SHP77 treated with DMSO at 0.1 percent for 48 hours (cell line): ENCODE measurements at places on chromosomes 5 and 9.

DNA sequence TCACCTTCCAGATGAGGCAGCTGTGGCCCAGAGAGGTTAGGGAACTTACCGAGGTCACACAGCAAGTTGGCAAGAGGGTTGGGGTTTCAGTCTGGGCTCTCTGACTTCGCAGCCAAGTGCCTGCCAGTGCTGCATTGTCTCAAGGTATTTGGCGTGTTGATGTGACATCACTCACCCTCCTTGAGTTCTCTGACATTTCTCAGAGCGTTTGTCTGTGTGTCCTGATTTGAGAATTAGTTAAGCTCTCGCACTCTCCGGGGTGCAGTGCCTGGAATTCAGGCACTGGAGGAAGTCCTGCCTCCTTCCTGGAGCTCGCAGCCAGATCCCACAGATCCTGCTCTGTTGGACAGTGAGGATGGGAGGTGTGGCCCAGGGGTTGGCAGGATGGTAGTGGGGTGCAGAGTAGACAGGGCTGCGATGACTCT is 25.7 kb downstream of the WWC1 start:
- no peak for DNase-seq

- no peak for DNase-seq
Observed at GRCh38 chr5:40552981-40553380, 126.7 kb upstream of the PTGER4 start.

DNA sequence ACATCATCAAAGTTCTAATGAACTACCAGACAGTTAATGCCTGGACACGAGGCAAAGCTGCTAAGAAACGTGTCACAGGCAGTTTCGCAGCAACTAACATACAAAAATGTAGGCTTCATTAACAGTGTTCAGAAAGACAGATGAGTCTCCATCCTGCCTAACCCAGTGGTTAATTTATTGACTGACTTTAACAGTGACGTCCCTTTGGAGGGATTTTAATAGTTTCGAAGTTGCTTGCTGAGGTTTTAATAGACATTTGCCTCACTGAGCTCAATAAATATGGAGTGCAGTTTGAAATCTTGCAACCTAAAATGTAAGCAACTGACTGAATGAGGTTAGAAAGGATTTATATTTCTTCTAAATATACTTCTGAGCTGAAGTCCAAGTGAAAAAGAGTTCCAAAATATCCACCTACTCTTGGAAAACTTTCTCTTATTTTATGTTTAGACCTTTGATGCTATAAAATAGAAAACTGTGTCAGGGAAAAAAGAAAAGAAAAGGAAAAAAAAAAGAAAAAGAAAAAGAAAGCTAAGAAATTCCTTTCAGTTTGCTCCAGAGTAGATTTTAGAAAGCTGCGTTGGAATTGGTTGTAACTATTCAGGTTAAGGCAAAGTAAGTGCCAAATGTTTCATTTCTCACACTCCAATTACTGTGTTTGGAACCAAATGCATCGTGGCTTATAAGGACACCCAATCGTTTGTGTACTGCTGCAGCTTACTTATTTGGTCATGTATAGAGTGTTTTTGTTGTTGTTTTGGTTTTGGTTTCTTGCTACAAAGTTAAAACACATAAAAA is 2016.6 kb downstream of the MAT2B start:
- no peak for DNase-seq

- DNase-seq: no peak
Observed at GRCh38 chr5:178314061-178314660, 81.6 kb upstream of the PHYKPL start.

DNA sequence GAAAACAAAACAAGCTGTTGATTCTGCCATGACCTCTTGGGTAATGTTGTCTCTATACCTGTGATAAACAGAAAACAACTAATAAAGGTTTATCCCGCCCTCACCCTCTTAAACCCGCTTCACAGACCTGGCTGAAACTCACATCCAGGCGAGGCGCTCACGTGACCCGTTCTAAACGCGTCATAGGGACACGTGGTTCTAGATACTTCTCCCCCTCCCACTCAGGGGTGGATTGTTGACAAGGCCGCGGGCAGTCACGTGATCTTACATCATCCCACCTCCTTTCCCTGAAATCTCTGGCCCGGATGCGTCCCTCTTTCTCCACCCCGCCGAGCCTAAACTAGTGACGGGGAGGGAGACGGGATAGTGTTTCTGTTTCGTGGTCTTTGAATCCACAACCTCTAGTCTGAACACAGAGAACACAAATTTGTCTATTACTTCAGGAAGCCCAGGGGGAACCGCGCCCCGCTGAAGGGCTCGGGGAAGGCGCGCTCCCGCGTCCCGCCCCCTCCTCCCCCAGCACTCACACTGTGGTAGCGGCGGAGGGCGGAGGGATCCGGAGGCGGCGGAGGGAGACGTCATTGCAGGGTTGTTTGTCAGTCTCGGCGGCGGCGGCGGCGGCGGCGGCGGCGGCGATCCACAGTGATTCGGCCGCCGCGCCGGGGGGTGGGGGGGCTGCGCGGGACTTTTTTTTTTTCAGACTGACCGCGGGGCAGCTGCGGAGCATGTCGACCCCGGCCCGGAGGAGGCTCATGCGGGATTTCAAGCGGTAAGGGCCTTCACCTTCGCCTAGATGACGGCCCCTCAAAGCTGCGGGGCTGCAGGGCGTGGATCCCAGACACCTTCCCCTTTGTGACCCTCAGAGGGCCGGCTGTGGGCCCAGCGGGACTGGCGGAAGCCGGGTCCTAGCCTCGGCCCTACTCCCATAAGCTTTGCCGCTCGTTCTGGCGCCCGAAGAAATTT is at the start of gene UBE2B:
Gene UBE2B, plus strand, starts transcription at position 699 of the 963 bp plus-strand sequence. Its CDS starts 27 bp downstream, at position 726.
- peak; percentile 96 for DNase-seq

DNA sequence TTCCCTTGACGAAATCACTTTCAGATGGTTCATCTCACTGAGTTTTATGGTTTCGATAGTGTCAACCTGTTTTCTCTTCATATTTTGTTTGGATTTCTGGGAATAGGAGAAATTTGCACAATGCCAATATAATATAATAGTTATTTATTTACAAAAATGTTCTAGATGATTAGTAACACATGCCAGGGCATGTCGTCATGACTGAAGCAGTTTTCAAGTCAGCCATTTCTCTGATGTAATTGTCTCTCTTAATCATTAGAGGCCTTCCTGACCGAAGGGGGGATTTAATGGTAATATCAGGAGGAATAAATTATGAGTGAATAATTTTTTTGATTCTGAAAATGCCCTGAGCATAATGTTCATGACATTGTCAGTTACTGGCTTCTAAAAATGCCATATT is 246.5 kb upstream of the ATP10B start:
- DNase-seq: no peak

DNA sequence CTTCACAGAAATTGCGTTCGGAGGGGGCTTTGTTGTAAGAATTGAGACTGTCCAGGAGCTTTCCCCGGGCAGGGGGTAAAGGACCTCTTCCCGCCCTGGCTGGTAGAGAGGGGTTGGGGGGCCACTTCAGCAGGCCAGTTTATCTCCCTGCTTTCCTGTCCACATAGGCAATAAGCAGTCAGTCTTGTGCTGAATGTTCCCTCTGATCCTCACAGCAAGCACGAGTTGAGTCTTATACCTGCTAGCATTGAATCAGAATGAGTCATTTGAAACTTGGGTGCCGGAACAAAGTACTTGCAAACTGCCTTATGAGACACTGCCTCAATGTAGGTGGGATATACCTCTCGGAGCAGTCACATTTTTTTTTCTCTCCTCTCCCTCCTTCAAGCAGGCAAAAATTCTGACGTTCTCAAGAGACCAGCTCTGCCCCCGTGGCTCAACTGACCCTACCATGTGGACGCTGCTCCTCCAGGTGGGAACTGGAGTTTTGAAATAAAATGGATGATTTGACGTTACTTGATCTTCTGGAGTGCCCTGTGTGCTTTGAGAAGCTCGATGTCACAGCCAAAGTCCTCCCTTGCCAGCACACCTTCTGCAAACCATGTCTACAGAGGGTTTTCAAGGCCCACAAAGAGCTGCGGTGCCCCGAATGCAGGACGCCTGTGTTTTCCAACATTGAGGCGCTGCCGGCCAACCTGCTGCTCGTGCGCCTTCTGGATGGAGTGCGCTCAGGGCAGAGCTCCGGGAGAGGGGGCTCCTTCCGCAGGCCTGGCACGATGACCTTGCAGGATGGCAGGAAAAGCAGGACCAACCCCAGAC is 1.3 kb downstream of the SH3RF2 start:
- DNase-seq: no peak

GRCh38 chr9:100014846-100015245 is 84.0 kb downstream of the ERP44 start:
- DNase-seq: no peak

DNA sequence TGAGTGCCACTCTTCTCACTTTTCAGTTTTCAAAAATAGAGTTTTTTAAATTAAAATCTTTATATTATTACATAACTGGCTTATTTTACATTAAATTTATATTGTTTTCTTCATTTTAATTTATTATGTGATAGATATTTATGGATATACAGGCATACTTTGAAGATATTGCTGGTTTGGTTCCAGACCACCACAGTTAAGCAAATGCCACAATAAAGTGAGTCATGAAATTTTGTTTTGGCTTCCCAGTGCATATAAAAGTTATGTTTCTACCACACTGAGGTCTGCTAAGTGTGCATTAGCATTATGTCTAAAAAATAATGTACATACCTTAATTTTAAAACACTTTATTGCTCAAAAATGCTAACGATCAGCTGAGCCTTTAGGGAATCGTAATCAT is 47.4 kb downstream of the NDUFS4 start:
- no peak for DNase-seq

- no peak for DNase-seq
Observed at GRCh38 chr5:143985832-143986515, 174.0 kb downstream of the HMHB1 start.

GRCh38 chr9:130301483-130302286 is 36.1 kb downstream of the HMCN2 start:
- DNase-seq: no peak

DNA sequence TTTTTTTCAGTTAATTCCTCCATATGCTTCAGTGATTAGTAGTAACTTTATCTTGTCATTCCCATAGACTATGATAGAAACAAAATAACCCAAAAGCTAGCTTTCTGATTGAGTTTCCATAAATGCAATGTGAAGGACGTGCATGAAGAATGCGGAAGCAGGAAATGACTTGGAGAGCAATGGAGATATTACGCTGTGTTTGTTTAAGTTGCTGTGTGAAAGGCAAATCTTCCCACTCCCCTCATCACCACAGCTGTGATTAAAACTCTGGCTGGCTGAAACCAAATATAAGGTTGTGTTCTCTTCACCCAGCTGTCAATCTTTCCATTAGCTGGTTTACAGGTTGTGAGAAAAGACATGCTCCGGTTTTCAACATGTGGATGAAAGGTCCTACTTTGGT is 83.9 kb downstream of the NR2F1-AS1 start:
- DNase-seq: no peak

DNA sequence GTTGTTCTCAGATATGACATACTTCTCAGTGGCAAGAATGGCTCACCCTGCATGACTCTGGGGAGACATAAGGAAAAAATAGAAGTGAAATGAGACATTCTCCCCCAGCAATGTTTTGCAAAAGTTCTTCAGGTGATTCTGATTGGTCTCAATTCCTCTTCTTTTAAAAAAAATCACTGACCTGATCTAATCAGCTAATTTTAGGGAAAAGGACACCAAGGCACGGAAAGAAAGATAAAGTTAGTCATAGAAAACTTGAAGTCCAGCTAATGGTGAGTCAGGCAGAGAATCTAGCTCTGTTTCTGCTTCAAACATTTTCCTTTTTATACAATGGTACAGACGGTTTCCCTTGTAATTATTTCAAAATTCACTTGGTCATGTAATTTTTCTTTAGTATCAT is 1018.9 kb upstream of the ARRDC3 start:
- DNase-seq: no peak

GRCh38 chr9:88567870-88568269 is 32.9 kb downstream of the NXNL2 start:
- no peak for DNase-seq

DNA sequence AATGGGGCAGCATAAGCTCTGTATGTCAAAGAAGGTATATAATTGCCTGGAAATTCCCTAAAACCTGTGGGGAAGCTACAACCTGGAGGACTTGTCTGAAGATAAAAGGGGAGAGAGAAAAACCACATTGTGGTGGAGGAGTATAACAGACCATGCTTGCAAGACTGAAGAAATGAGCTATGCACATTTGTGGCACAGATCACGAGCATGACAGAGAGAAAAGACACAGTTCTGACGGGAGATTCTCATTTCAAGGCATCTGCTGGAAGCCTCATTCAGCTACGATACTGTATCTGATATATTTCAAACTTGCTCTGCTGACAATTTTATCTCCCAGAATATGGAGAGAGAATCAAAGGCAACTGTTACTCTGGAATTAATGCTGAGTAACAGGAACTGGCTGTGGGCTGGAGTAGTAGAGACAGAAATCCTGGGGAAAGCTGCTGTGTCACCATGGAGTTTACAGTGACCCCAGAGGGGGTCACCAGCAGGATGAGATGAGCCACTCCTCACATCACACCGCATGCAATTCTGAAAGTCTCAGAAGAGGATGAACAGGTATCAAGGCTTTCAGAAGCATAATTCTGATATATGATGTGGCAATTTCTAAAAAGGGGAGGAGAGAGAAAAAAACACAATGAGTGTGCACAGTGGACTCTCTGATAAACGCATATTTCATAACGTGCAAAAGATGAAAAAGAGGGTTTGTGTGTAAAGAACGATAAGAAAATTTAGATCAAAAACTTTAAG is 528.8 kb downstream of the IRX1 start:
- no peak for DNase-seq

GRCh38 chr5:59020611-59021285 is 437.9 kb downstream of the RAB3C start:
- DNase-seq: peak; percentile 57

DNA sequence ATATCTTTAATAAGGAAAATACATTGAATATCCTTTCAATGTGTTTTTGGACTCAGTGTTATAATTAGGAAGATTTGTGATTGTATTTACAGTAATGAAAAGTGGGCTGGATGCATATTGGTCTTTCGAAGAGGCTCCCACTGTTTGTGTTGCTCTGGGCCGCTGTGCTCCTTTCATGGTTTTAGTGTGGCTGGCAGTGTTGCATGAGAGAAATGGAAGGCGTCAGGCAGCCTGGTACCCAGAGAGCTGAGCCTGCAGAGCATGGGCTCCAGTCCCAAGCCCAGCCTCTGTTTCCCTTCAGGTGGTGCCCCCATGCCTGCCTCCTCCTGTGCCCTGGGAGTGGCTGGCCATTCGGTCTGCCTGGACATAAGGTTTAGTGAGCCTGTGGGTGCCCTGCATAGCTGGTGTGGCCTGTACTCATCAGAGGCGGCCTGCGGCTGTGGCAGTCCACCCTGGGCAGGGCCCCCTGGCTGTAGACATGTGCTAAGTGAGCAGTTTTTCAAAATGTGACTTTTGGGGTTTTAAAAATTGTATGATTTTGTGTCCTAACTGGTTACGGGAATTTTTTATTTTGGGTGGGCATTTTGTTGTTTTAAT is 27.4 kb upstream of the FAM120AOS start:
- no peak for DNase-seq

DNA sequence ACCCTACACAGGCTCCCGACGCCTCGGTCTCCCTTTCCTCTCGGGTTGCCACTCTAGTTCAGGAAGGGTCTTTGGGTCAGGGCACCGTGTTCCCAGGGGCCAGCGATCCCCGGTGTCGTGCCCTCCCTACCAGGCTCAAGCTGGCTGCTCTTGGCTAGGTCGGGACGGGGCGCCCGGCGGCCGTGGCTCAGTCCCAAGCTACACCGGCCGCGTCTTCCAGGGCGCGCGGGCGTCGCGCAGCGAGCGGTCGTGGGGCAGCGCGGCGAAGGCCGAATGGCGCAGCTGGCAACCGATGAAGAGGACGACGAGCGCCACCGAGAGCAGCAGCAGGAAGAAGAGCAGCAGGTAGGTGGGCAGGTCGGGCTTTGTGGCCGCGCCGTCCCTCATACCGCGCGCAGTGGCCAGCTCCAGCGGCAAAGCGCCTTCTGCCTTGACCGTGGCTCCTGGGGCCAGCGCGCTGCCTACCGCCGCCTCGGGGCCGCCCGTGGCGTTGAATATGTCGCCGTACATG is 892 bp downstream of the SMIM32 start:
- no peak for DNase-seq
